NCI-H1417 (cell line): ENCODE measurements at places on chromosomes 11 and 22.

DNA sequence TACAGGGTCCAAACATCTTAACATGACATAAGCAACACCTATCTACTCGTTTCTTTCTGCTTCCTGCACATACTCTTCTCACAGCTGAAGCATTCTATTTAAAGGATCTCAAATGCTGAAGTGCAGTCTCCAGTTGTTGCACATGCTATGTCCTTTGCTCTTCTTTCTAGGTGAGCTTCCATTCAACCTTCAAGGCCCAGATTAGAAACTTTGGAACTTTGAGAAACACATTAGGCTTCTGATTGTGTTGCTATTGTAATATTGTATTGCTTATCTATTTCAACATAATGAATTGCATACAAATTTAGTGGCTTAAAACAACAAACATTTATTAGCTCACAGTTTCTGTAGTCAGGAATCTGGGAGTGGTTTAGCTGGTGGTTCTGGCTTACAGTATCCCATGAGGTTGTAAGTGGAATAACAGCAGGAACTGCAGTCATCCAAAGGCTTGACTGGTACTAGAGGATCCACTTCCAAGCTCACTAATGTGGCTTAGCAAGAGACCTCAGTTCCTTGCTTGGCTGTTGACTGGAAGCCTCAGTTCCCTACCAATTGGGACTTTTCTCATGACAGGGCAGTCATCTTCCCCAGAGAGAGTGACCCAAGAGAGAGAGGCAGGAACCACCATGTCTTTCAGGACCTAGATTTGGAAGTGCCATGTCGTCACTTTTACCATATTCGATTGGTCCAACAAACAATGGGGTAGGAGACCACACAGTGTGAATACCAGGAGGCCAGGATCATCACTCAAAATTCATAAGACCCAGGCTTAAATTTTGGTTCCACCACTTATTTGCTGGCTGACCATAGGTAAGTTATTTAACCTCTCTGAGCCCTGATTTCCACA, 27.2 kb upstream of the RASSF10 start:
- DNase-seq, result no peak

DNA sequence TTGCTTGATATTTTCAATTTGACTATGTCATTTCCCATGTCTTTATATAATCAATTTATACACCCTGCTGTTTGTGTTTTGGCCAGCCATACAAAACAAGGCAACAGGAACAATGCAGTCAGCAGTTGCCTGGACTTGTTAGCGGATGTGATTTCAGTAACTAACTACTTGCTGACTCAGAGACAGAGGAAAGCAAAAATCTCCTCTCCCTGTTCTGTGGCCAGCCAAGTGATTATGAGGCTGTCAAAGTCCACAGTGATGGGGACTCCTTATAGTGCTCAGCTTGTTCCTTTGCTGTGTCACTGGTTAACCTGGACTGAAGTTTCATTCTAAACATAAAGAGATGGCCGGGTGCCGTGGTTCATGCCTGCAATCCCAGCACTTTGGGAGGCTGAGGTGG, 32.6 kb upstream of the APLP2 start:
- DNase-seq, result no peak

- no peak for DNase-seq
Observed at GRCh38 chr11:103434073-103434411, 324.8 kb downstream of the DYNC2H1 start.

- DNase-seq, result no peak
Observed at GRCh38 chr11:133503236-133503635, 29.1 kb downstream of the OPCML start.

- DNase-seq, result no peak
Observed at GRCh38 chr22:47366026-47366767, 603.7 kb downstream of the TBC1D22A start.

- DNase-seq, result no peak
Observed at GRCh38 chr22:24969560-24970301, 17.2 kb downstream of the KIAA1671 start.

GRCh38 chr11:87198266-87198881, 160.6 kb downstream of the TMEM135 start:
- DNase-seq, result no peak

DNA sequence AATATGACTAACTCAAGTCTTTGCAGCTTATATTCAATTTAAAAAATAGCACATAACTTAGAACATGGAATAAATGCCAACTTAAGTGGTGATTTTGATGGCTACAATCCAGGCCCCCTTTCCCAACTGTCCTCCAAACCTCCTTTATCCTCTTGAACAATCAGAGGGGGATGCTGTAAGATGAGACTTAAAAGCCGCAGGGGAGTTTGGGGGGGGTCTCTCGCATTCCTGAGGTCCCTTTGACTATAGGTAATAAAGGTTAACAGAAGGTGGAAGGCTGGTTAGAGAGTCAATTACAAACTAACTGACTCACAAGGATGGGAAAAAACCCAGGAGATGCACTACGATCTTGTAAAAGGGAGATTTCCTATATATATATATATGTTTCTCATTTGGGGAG, 101.8 kb downstream of the KIRREL3 start:
- DNase-seq, result no peak

- no peak for DNase-seq
Observed at GRCh38 chr11:105027678-105028077, 4.7 kb upstream of the CASP5 start.

GRCh38 chr22:44622147-44622427, 79.9 kb upstream of the PRR5 start:
- DNase-seq, result peak; percentile 56

- no peak for DNase-seq
Observed at GRCh38 chr22:45686004-45686403, 14.4 kb downstream of the ATXN10 start.

- DNase-seq, result no peak
Observed at GRCh38 chr22:31286360-31287255, 5.7 kb downstream of the PIK3IP1 start.

GRCh38 chr22:28711820-28712777, 29.5 kb downstream of the CHEK2 start:
- DNase-seq, result no peak

GRCh38 chr11:86726118-86726753, 53.8 kb upstream of the ME3 start:
- DNase-seq, result no peak

GRCh38 chr22:37768273-37768672, 39.5 kb upstream of the GCAT start:
- DNase-seq, result no peak

- no peak for DNase-seq
Observed at GRCh38 chr22:29456211-29456671, 17.9 kb downstream of the RFPL1 start.
